ENCODE measurements at places on chromosomes 7 and 10. TPM values are rescaled to one million over a fixed set of nuclear protein-coding genes. Genes with fewer than 3 reads are reported as not detected.

The SP8 gene
- total RNA-seq, result not detected

The ITPRID1 gene
- total RNA-seq, result not detected

The PDK4 gene
- total RNA-seq, result not detected

The CHAT gene
- not detected for total RNA-seq

The INA gene
- 0.42 TPM for total RNA-seq

The RPEL1 gene
- total RNA-seq, result not detected

The SCART1 gene
- total RNA-seq, result 0.18 TPM

The CALHM3 gene
- not detected for total RNA-seq

Data from SJSA1 (cell line).